ENCODE measurements at places on chromosomes 3 and 15.

DNA sequence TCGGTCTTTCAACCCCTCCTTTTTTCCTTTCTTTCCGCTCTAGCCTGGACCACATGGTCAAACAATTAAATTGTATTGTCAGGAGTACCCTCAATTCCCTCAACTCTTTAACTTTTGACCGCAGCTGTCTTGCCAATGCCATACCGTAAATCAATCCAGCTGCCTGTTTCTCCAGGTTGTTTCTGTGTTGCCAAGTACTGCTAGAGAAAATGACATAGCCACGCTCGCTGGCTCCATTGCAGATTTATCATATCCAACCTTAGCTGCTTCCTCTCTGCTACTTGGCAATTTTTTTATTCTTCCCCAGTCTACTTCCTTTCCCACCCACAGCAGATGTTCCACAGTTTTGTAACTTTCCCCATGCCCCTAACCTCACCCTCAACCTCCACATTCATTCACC lies 60.0 kb downstream of the ZNF385D start:
- no peak for DNase-seq

GRCh38 chr3:139476348-139476747 lies at the start of gene RBP2:
TSS of gene RBP2 (minus strand) at chr3:139476516. CDS start at chr3:139476459, 57 bp downstream.
- DNase-seq: no peak

DNA sequence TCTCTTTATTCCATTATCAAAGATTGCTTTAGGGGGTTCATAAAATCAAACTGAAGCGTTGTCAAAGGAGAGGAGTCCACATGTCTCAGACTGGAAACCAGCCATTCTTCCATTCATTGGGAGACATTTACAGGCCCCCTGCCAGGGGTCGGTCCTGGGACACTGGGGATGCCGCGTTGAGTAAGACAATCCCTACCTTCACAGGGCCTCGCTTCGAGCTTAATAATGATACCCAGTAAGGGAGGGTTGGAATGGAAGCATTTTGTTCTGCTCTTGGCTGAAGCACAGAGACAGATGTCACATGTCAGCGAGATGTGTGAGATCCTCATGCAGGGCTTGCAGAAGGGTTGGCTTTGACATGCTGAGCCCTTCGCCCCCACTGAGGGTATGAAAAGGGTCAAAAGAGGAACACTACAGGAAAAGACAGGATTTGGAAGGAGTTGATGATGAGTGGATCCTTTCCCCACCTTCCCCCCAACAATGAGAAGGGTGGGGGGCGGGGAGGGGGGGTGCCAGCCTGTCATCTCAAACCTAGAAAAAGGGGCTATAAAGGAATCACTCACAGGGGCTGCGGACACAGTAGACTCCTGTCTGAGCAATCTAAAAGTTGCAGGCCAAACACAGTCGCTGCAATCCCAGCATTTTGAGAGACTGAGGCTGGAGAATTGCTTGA lies 25.6 kb upstream of the ARL8B start:
- no peak for DNase-seq

DNA sequence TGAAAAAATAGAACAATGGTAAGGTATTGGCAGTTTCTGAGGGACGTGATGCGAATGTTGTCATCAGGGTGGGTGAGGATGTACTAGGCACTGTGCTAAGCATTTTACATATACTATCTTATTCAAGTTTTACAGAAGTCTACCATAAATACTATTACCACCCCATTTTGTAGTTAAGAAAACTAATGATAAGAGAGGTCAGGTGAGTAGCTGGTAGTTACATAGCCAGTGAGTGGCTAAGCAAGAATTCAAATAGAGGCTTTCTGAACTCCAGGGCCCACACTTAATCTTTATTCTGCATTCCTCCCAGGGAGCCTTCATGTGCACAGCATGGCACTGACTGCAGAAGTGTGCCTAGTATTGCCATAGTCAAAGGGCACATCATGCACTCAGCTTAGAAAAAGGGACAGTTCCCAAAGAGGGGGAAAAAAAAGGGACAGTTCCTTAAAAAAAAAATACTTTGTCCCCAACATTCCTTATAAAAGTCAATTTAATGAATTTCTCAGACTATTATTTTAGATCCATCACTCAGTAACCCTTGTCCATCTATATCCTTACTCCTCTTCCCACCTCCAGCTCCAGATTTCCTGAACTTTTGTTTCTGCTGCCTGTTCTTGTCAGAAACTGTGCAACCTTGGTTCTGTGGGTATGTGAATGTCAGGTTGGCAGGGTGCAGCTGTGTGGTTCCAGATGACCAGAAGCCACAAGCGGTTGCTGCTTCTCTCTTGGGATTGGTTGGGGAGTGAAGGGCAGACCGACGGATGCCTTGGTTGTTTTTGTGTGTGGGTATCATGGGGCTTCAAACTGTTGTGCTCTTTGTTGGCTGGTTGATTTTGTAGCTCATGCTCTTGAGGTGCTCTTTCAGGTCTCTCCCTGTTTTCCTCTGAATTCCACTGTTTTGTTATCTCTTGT lies 8.3 kb downstream of the MAPKBP1 start:
- DNase-seq: no peak

DNA sequence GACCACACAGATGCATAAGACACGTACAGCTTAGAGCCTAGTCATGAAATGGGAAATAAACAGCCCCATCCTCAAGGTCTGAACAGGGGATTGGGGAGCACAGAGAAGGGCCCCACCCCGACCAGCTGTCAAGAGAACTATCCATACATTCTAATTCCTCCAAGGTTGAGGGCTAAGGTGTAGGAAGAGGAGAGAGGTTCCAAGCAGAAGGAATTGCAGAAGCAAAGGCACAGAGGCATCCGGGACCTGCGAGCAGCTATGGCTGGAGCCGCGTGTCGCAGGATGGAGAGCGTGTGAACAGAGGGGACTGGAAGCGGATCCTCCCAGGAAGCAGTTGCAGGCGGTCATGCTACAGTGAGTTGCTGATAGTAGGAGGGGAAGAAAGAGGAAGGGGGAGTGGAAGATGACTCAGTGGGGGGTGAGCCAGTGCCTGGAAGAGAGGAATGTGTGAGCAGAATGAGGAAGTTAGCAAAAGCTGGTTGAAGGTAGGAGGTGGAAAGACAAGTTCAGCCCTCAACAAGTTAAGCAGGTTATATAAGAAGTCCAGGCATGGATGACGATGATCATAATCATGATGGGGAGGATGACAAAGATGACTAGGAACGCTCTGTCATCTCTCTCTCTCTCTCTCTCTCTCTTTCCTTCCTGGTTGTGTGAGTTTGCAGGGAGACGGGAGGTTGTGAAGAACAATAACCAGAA lies 89.7 kb downstream of the LIPC start:
- no peak for DNase-seq

DNA sequence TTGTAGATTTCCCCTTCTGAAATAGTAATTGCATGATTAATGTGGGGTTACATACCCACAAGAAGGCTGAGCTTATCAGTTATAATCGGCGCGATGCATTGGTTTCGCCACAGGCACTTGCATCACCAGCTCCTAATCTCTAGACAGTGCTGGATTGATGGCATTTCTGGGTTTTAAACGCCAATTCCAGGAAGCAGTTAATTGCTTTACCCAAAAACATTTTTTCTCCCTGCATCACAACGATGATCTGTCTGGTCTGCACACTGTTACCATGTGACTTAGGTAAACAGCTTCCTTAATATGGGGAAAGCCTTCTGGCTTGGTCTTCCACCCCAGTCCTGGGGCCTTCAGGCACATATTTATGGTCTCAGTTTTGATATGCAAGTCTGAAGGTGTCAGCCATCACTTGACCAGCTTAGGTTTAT lies 70.0 kb upstream of the HEG1 start:
- no peak for DNase-seq

- DNase-seq: no peak
These were observed 259.8 kb downstream of the FAM43A start for GRCh38 chr3:194945508-194945907.

- no peak for DNase-seq
These were observed 27.0 kb upstream of the MUC4 start for GRCh38 chr3:195838714-195839113.

- DNase-seq: no peak
These were observed 13.8 kb upstream of the MSL2 start for GRCh38 chr3:136209921-136210320.

Data from CD8-positive, alpha-beta T cell (primary cell).